ENCODE measurements at places on chromosomes 1 and 21.

DNA sequence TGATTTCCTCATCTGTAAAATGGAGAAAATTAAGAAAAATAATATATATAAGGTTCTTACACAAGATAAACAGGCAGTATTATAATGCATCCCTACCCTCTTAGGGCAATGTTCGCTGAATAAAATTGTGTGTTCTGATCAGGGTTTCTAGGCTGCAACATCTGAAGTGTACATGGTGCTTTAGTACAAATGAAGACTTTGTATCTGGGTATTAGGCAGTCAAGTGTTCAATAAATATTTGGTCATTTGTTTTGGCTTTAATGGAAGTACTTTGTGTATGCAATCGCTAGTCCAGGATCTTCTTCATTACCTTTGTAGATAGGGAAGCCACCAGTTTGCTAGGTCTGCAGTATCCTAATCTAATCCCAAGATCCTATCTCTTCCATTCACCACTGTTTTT lies 28.1 kb downstream of the DNASE2B start:
- DNase-seq = no peak

GRCh38 chr1:87464022-87464490 lies 135.4 kb downstream of the LMO4 start:
- DNase-seq = no peak

- DNase-seq = no peak
Measured at GRCh38 chr1:2628933-2629626, 3.7 kb downstream of the MMEL1 start.

GRCh38 chr1:117709249-117709691 lies 103.4 kb downstream of the TENT5C start:
- no peak for DNase-seq

- no peak for DNase-seq
Measured at GRCh38 chr1:229013981-229014380, 256.9 kb upstream of the RAB4A start.
